ENCODE measurements at places on chromosomes 4 and X.
A peak's percentile ranks its signal among the peaks of the same experiment; 100 is the strongest.

DNA sequence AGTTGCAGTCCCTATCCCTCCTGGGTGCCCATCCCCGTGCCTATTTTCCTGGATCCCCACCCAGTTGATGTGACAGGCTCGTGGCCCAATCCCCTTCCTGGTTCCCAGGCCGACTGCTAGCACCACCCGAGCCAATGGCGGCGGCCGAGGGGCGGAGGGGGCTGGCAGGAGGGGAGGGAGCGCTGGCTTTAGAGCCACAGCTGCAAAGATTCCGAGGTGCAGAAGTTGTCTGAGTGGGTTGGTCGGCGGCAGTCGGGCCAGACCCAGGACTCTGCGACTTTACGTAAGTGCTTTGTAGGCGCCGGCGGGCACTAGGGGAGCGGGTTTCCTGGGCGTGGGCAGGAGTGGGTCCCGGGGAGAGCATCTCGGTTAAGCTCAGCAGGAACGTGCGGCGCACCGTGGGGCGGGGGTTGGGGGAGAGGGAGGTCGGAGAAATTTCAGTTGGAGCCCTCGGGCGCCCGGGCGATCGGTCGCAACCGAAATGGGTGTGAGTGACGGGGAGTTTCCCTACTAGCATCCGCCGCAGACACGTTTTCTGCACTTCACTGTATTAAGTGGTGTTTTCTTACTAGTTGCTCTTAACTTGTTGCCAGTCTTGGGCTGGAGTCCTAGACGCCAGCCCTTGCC, at the start of gene PLS3:
Gene PLS3 (plus strand): TSS at position 197 of the 627 bp plus-strand sequence. CDS start 49,077 bp downstream, outside the sequence.
- DNase-seq = peak; percentile 77

- no peak for DNase-seq
These were observed 4.4 kb downstream of the SLITRK2 start for GRCh38 chrX:145821898-145822571.

DNA sequence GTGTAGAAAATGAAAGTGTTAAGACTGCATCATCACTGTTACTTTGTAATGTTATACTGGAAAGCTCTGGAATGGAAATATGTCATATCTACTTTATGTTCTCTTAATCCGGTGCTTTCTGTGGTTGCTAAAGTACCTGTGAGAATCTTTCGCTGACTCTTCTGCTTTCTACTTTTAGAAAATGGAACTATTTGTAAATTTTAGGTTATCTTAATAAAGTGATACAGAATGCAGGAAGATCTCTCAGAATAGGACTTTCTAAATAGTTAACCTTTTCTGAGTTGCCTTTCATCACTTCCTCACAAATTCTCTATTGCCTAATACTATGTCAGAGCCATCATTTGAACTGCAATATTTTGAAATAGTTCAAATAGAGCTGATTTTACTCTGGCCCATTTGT, 69.3 kb downstream of the BMP2K start:
- DNase-seq = no peak

GRCh38 chr4:61541459-61541858, 341.3 kb downstream of the ADGRL3 start:
- no peak for DNase-seq

GRCh38 chr4:45122406-45122805, 396.1 kb upstream of the GNPDA2 start:
- no peak for DNase-seq

GRCh38 chr4:11074581-11075241, 354.0 kb downstream of the HS3ST1 start:
- no peak for DNase-seq

DNA sequence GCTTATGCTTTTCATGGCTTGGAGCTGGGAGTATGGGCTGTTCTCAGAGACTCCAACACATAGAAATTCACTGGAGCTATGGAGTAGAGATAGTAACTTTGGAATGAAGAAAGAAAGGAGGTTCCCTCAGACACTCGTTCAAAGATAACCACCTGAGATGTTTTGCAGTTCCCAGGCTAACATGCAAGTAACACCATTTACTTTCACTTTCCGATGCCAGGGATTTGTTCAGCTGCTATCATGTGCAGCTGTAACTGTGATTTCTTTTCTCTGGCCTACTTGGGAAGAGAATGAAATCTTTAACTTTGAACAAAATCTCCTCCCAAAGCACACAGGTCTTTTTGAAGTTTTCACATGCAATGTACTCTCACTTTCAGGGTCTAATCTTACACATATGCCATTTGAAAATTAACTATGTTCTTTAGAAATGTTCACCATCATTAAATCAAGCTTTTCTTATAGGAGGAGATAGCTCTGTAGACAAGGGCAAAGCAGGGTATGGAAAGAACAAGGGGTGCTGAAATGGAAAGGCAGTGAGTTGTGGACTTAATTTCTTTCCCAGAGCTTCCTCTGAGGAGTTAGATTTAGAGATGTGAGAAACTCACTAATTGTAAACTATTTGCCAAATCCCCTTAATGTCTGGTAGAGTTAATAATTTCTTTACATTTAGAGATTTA, 514.3 kb downstream of the PDHA2 start:
- DNase-seq = no peak

- DNase-seq = no peak
These were observed 16.7 kb upstream of the FRAS1 start for GRCh38 chr4:78040431-78040830.

DNA sequence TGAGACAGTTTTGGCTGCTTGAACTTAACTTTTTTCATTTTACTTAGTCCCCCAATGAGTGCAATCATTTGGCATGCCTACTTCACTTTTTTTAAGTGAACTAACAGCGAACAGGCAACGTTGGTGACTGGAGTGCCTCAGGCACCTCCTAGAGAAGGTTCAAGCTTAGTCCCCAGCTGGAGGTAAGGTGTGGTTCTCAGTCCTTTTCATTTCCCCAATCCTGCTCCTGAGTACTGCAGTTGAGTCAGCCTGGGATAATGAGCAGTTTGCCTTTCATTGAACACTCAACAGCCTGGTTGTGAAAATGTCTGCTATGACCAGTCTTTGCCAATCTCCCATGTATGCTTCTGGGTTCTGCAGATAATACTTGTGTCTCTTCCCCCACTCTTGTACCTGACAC, 109.5 kb downstream of the CDKL5 start:
- DNase-seq = no peak

DNA sequence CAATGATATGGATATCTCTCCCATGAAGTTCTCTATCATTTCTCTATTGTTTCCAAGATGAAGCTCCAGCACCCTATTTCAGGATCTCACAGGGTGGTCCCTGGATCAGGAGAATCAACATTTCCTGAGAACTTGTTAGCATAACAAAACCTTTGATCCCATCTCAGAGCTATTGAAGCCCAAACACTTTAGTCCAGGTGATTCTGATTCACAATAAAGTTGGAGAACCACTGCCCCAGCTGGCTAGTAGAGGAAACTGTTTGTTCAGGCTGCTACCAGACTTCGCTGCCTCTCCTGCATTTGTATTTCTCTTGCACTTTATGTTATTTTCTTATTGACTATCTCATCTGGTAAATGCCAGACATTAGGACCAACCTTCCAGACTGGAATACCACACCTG, 65.4 kb downstream of the CEP44 start:
- no peak for DNase-seq

DNA sequence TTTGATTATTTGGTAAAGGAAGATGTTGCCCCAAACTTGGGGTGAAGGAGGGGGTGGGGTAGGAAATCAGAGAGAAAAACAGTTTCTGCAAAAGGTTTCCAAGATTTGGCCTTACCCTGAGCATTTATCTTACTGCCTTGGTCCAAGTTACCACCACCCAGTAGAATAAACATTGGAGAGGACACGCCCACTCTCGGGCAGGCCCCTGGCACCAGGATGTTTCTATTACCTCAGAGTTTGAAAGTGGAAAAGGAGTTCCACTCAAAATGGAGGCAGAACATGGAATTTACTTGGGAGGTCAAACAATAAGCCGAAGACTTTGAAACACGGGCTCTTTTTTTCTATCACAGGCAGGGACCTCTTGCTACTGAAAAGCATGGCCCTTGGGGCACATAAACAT, 113.7 kb downstream of the CHRNA9 start:
- DNase-seq = no peak

GRCh38 chr4:84574069-84574720, 8.7 kb upstream of the CDS1 start:
- DNase-seq = no peak

DNA sequence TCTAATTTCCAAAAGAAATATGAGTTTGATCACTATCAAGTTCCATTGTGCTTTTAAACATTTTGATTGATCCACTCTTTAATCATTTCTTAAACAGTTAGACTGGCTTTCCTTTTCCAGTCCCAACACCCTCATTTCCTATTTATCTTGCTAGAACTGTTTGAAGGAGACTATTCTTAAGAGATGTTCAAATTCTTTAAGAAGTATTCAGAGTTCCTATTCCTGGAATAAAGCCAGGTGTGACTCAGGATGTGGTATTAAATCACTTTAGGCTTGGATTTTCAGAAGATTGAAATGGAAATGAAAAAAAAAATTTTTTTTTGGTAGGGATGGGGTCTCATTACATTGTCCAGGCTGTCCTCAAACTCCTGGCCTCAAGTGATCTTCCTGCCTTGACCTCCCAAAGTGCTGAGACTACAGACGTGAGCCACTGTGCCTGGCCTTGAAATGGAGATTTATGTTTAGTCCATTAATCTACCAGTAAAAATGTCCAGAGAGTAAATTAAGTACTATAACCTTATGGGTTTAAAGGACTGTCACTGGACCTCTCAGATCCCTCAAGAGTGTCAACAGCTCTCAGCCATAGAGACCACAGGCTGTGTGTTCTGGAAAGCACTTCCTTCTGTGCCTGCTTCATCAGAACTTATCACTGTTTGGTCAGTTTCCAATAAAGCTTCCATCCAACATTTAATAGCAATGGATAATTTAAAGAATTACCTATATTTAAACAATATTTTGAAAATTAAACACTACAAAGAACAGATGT, 90.7 kb downstream of the CDS1 start:
- DNase-seq = no peak

GRCh38 chr4:78166622-78167021, 109.5 kb downstream of the FRAS1 start:
- no peak for DNase-seq

DNA sequence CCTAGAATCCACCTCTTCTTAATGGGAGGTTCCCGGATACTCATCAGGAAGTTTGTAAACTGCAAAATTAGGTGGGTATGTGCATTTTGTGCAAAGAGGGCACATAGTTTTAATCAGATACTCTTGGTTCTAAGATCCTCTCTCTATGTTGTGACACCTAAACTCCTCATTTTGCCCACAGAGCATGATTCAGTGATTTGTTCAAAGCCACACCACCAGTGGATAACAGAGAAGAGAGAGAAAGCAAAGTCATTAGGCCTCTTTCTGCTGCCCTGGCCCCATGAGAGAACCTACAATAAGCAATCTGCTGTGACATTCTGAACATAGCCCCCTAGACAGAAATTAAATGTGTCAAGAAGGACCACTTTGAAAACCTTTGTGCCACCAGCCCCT, 72.3 kb upstream of the STIM2 start:
- no peak for DNase-seq

GRCh38 chr4:6423575-6423974, 48.8 kb downstream of the PPP2R2C start:
- DNase-seq = no peak

- no peak for DNase-seq
These were observed 690.2 kb downstream of the FAT4 start for GRCh38 chr4:126004941-126005340.

DNA sequence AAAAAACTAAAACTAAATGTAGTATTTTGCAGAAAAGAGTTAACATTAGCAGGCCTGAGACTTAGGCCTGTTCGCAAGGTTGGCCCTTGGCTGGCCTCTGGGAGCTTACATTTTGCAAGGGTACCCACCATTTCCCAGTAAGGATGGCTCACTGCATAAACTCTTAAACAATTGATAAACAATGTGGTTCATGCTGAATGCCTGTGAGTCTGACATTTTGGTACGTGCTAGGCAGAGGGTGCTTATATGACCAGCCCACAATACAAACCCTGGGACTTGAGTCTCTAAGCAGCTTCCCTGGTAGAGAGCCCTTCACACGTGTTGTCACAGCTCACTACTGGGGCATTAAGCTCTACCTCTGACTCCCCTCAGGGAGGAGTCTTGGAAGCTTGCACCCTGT, 7.4 kb downstream of the PRPS2 start:
- DNase-seq = no peak

DNA sequence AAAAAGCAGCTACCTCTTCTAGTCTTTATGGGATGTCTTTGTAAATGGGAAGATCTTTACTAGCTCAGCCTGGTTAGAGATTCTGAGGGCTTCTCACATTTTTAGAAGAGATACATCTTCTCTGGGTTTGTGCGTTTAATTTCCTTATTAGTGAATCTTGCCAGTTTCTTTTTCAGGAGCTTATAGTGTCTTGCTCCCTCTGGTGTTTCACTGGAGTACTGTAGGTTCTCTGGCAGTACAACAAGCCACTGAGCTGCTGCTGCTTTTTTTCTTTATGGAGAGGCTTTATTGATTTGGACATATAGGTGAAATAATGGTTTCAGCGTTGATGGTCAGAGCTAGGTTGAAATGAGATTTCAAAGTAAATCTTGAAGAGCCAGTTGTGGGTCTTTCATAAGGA, 82.9 kb downstream of the LAS1L start:
- DNase-seq = no peak

GRCh38 chr4:24557026-24558025, 27.0 kb downstream of the DHX15 start:
- no peak for DNase-seq

GRCh38 chr4:23153076-23153475, 460.3 kb downstream of the GBA3 start:
- no peak for DNase-seq

- no peak for DNase-seq
These were observed 149.9 kb upstream of the PAQR3 start for GRCh38 chr4:79088946-79089691.

- no peak for DNase-seq
These were observed 226.4 kb downstream of the MAGEB5 start for GRCh38 chrX:26442340-26442739.

DNA sequence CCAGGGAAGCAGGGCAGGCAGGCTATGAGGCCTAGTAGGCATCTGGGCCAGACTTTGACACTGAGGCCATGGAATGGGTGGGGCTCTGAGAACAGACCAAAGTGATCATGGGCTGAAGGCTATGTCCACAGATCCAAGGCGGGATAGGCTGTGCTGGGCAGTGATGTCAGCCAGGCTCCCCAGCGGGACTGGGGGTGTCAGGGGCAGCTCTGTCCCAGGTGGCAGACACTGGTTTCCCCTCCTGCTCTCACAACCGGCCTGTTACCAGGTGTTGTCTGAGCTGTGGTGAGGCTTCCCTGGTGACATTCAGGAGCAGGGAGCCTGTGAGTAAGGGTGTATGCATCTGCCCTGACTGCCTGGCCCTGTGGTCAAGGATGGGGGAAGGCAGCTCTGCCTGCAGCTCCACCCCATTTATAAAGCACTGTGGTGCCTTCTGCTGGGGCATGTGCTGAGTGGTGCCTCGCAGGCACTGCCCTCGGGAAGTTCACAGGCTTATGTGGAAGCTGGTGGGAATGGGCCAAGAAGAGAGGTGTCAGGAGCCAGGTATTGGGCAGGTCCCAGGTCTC, 2.9 kb downstream of the IL9R start:
- DNase-seq = no peak

GRCh38 chr4:177964693-177965168, 522.5 kb upstream of the AGA start:
- no peak for DNase-seq

DNA sequence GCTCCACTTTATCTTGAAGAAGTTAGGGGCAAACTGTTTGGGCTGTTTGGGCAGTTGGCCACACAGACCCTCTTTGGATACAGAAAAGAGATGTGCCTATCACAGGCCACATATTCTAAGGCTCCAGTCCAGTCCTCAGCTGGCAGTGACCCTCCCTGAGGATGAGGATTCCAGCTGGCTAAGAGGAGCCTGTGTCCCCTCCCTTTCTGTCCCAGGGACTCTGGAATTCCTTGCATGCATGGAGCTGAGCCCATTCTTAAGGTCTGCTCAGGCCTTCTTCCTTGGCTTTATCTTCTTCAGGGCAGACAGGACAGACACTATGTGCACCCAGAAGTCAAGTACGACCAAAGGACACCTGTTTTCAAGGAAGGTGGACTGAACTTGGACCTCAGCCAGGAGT, 23.8 kb upstream of the GK2 start:
- no peak for DNase-seq

Data from suprapubic skin (tissue), 4 donors.